ENCODE measurements at places on chromosomes 6 and 20.

- DNase-seq, result no peak
These were observed 139.0 kb downstream of the FLRT3 start for GRCh38 chr20:14198416-14198815.

- DNase-seq, result no peak
These were observed 25.2 kb downstream of the PACSIN1 start for GRCh38 chr6:34491091-34491430.

- no peak for DNase-seq
These were observed 8.5 kb downstream of the MOXD1 start for GRCh38 chr6:132392792-132393191.

GRCh38 chr6:28900577-28901256, 23.1 kb downstream of the TRIM27 start:
- DNase-seq, result no peak

GRCh38 chr6:154683756-154684523, 49.3 kb upstream of the SCAF8 start:
- DNase-seq, result no peak

DNA sequence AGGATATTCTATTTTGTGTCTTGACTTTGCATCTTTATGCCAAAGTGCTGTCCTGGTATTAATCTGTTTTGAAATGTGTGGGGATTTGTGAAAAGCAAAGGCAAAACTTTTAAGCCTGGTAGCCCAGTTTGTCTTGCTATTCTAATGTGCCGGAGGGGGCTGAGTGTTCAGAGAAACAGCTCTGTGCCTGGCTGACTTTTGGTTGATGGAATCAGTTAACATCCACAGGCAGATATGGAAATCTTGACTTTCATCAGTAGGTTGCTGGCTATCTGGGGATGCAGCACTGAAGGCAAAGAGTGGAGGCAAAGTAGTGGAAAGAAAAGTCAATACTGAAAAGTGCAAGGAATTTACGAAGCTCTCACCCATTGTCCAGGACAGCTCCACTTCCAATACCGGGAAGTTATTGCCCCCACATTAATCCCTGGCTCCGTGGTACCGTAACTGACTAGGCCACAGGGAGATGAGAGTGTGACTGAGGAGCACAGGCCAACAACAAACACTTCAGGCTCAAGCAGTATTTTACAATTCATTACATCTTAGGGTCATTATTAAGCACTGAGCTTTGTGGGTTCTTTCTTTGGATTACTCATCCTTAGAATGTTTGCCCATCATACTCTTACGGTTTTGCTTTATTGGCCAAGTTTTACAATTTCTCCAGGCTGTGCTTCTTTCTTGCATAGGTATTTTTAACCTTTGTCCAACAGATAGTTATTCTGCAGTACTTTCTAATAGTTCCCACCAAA, 164.6 kb downstream of the MTFR2 start:
- no peak for DNase-seq

GRCh38 chr6:15515226-15515625, 147.6 kb downstream of the DTNBP1 start:
- no peak for DNase-seq

DNA sequence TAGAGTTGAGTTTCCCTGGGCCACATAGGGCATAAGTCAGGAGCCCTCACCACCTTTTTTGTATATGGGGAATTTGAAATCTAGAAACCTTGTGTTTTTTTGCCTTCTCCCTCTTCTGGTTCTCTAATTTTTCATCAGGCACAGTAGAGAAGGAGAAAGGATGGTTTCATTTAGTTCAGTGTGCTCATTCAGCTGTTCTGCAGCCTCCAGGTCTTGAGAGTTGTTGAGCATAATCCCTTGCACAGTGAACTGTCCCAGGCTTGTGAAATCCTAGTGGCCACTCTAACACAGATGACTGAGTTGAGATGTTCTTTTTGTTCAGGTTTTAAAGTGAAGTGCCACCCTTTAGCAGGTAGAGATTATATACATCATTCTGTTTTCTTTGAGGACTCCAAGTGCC, 183.5 kb downstream of the CDKAL1 start:
- no peak for DNase-seq

GRCh38 chr6:56956491-56956890, 1.6 kb downstream of the BEND6 start:
- DNase-seq, result no peak

DNA sequence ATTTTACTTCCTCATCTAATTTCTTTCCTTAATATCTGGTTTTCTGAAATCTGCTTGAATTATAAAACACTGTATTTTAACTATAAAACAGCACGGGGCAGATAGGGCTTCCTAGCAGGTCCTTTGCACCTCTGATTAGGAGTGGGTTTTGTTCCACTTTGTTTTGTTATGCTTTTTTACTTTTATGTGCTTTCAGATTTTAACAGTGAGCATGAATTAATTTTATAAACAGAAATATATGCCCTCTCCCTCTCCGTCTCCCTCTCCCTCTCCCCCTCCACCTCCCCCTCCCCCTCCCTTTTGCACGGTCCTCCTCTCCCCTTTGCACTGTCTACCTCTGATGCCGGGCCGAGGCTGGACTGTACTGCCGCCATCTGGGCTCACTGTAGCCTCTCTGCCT, 14.3 kb downstream of the GPX6 start:
- no peak for DNase-seq

DNA sequence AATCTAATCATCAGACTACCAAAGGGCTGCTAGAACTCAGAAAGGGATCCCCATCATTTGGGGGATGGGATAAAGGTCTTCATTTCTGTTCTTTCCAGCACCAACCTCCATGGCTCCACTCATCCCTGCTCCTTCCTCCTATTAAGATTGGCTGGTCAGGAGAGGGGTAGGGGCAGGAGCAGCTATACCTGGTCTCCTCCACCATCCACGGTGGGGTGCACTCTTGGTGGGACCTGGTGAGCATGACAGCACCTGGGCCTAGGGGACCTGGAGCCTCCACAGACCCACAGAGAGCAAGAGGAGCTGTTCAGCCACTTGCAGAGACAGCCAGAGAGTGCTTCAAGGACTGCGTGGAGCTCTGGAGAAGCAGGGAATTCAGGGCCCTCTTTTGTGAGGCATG, 6.1 kb upstream of the ULBP2 start:
- DNase-seq, result no peak

DNA sequence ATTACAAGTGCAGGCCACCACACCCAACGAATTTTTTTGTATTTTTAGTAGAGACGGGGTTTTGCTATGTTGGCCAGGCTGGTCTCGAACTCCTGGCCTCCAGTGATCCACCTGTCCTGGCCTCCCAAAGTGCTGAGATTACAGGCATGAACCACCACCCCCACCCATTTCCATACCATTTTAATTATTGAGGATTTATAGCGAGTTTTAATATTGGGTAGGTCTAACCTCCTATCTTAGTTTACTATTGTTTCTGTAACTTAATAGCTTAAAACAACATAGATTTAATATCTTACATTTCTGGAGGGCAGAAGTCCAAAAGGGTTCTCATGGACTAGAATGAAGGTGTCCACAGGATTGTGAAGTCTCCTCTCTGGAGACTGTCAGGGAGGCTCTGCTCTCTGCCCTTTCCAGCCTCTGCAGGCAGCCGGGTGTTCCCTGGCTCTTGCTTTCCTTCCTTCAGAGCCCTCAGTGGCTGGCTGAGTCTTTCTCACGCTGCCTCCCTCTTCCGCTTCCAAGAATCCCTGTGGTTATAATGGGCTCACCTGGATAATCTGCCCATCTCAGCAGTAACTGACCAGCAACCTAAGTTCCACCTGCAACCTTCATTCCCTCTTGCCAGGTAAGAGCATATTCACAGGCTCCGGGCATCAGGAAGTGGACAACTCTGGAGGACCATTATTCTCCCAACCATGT, 18.6 kb upstream of the BCAS4 start:
- DNase-seq, result no peak

- DNase-seq, result no peak
These were observed 73.2 kb downstream of the INSM1 start for GRCh38 chr20:20440886-20441658.

DNA sequence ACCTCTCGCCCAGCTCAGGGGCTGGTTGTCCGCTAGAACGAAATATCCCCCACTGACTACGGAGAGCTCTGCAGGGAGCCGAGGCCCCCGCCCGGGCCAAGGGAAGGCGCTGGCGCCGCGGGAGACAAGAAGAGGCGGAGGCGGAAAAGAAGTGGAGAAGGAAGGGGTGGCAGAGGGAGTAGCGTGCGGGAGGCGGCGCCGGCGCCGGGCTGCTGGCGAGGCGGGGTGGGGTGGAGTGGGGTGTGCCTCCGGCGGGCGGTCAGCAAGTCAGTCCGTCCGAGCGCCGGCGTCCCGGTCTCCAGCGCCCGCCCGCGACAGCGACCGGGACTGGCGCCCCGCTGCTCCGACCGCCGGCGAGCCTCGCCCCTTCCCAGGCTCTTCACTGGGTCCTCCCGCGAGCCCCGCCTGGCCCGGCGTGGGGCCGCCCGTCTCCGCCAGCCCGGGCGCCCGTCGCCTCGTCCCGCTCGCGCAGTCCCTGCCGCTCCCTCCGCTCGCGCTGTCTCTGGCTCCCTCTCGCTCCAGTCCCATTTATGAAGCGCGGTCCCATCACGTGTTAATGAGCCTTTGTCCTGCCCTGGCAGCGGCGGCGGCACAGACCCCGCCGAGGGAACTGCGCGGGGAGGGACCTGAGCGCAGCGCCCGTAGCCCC, at the start of gene CNR1:
Gene CNR1, minus strand, starts transcription at position 504 of the 649 bp plus-strand sequence. CDS start 21,073 bp downstream, outside the sequence.
- peak; percentile 62 for DNase-seq

Measured in caudate nucleus (tissue), 63 donors.